ENCODE measurements at places on chromosomes 7 and 10.

DNA sequence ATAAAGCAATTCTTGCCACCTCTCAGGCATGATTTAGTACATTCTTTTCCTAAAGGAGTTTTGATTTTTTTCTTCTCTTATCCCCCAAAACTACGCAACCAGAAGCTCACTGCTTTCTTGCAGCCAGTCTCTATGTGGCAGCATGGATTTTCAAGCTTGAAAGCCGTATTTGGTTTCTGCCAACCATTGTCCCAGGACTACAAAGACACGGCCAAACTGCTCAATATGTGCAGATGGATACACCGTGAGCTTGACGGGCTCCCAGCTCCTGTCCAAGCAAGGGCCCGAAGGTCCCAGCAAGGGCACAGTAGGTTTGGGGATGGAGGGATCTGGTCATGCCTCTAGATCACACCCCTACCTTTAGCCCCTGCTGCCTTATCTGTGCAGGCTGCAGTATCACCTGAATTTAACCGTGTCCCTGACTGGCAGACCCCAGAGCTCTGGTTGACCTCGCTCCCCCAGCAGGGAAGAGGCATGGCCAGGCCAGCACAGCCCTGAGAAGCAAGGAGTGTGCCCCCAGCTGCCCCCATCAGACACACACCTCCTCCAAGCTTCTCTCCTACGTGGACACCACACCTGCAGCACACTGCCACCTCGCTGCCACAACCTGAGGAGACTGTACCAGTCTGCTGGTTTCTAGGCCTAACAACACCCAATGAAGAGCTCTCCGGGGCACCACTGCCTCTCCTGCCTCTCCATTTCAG, 86.8 kb downstream of the COBL start:
- DNase-seq = no peak

GRCh38 chr7:17144322-17144721, 154.1 kb upstream of the AHR start:
- peak; percentile 42 for DNase-seq

GRCh38 chr7:158949359-158949758, 93.0 kb downstream of the DYNC2I1 start:
- DNase-seq = no peak

- DNase-seq = no peak
Observed at GRCh38 chr10:118151461-118151860, 104.7 kb upstream of the RAB11FIP2 start.

DNA sequence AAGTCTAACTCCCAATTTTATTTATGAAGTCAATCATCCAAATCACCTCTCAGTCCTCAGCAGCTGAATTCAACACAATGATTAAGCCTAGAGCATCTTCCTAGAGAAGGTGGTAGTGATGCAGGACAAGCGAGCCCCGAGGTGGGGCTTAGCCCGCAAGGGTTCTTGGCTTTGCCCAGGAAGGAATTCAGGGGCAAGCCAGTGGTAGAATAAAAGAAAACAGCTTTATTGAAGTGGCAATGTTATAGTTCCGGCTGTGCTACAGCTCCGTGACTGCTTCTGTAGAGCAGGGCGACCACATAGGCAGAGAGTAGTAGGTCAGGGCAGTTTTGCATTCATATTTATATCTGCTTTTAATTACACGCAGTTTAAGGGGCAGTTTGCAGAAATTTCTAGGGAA, 18.1 kb downstream of the IL2RA start:
- no peak for DNase-seq

- peak; percentile 62 for DNase-seq
Observed at GRCh38 chr10:15209827-15210509, 41.5 kb upstream of the NMT2 start.

GRCh38 chr7:131774419-131775220, 218.2 kb upstream of the PODXL start:
- no peak for DNase-seq

DNA sequence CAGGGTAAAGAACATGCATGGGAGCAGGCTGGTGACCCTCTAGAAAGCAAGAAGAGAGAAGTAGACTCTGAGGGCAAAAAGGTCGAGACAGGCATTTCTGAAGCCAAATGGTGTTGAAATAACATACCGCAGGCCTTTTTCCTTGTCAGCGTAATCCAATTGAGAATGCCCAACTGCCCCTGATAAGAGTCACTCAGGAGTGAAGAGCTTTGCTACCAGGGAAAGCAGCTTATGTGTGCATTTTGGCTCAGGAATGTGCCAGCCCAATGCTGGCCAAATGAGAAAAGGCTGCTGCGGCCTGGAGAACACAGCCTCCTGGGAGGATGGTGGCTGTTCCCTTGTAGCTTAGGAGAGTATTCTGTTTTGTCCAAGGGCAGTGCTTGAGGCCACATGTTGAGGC, 61.4 kb upstream of the NFKB2 start:
- no peak for DNase-seq

- no peak for DNase-seq
Observed at GRCh38 chr10:14742382-14742781, 32.3 kb downstream of the FAM107B start.

- no peak for DNase-seq
Observed at GRCh38 chr7:70776627-70777101, 355.3 kb upstream of the GALNT17 start.

DNA sequence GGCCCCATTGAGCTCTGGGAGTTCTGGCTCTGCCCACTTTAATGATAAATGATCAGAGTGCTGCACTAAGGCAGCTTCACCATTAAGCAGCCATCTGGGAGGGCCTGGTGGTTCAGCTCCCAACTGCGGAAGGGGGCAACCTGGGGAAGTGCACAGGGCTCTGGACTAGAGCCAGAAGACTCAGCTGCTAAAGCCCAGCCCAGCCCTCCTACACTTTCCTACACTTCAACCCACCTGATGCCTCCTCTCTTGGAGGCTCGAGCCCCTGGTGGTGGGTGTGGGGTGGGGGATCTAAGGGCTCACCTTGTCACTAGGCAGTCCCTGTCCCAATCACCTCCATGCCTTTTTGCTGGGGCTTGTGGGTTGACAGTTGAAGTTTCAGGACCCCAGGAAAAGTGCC, 60.6 kb upstream of the ANTXRL start:
- no peak for DNase-seq

- no peak for DNase-seq
Observed at GRCh38 chr10:76201962-76202361, 770.5 kb downstream of the LRMDA start.

DNA sequence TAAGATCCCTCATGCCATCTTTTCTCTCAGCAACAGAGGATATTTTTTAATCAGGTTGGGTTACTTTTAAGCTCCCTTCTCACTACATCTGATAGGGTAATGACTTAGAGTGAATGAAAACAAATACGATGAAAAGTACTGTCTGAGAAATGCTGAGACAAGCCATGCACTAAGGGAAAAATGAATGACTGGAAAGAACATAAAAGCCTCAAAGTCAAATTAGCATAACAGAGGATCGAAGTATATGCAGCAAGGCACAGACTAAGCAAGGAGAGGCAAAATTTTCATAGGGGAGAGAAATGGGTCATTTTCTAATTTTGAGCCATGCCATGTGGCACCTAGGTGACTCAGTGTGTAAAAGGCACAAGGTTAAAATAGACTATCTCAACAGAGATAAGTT, 8.5 kb upstream of the POT1 start:
- no peak for DNase-seq

GRCh38 chr7:88226886-88227516, 7.2 kb upstream of the SRI start:
- DNase-seq = no peak

DNA sequence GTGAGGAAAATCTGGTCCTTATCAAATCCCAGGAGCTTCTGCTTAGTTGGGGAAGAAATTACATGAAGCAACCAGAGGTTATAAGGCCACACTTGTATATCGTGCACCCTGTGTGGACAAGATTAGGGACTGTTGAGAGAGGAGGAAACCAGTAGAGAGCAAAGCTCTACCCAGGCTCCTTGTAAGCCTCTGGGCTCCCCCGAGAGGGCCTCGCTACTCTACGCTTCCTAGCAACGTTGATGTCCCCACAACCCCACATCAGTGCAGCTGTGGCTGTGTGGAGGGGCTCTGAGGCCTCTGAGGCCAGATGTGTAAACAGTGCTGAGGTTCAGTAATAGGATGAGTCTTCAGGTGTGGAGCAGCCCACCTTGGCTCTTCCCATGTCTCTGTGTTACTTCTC, 16.0 kb downstream of the HIF1AN start:
- no peak for DNase-seq

DNA sequence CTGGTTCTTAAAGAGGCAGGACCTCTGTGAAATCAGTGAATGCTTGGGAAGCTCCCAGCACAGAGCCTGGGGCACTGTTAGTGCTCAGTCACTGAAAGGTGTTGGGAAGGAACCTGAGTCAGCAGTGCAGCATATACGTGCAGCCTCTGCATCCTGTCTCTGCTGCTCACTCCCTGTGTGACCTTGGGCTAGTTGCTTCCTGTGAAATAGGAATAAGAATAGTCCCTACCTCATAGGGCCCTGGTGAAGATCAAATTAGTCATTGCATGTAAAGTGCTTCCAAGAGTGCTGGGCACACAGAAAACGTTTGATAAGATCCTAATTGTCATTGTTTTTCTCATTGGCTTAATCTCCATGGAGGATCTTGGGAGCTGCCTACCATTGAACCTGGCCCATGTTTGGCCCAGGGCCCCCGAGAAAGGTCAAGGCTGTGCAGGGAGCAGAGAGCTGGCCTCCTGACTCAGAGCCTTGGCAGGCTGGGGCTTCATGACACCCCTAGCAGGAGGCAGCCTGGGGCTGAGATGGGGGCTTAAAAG, 73.3 kb upstream of the COL13A1 start:
- peak; percentile 41 for DNase-seq

- DNase-seq = no peak
Observed at GRCh38 chr10:14325325-14325955, 5.3 kb downstream of the FRMD4A start.

- DNase-seq = no peak
Observed at GRCh38 chr7:40598915-40599314, 464.1 kb downstream of the SUGCT start.

- DNase-seq = no peak
Observed at GRCh38 chr10:87670586-87670985, 10.9 kb downstream of the PAPSS2 start.

GRCh38 chr7:32293833-32294232, 196.3 kb downstream of the LSM5 start:
- DNase-seq = no peak

DNA sequence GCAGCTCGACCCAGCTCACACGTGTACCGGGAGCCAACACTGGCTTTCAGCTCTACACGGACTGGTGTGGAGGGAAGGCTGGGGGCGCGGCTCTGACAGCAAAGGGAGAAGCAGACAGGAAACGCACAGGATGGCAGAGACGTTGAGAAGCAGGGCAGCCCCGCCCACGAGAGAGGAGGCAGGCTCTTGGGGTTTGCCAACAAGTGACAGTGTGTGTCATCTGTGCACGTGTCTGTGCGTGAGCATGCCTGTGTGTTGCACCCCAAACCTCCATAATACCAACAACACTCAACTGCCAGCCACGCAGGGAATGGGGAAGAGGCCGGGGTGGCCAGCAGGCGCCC, 64.4 kb upstream of the PDGFA start:
- no peak for DNase-seq

DNA sequence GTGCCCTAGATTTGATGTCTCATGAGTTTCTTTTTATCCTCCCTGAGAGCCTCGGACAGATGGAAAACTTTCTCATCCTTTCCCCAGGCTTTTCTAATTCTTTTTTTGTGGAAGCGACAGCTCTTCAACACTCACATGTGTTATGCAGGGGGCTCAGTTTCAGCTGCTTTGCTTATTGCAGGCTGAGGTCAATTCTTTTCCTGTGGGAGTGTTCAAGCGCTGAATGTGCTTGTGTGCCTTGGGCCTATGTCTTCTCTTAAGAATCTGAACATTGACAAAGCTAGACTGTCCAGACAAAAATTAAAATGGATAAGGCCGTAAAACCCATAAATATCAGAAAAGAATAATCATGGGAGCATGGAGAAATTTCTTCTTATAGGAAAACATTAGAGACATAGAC, 125.2 kb upstream of the STEAP4 start:
- DNase-seq = no peak

GRCh38 chr10:30751678-30752331, 122.3 kb upstream of the LYZL2 start:
- DNase-seq = peak; percentile 52

DNA sequence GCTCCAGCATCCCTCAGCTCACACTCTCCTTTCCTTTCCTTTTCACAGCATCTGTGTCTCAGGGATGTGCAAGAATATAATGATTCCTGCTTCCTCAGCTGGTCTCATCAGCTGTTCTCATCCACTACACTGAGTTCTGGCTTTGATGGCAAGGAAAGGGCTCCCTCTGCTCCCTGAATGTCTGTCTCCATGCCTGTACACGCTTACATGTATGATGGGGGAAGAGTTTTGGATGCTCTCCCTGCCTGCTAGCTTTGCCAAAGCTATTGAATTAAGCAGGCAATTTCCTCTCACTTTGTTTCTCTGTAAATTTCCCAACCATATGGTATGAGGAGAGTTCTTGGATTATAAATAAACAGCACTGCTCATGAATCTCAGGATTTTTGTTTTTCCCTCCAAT, 254.5 kb downstream of the SORCS3 start:
- DNase-seq = no peak

GRCh38 chr7:152489044-152489443, 53.2 kb upstream of the KMT2C start:
- no peak for DNase-seq

DNA sequence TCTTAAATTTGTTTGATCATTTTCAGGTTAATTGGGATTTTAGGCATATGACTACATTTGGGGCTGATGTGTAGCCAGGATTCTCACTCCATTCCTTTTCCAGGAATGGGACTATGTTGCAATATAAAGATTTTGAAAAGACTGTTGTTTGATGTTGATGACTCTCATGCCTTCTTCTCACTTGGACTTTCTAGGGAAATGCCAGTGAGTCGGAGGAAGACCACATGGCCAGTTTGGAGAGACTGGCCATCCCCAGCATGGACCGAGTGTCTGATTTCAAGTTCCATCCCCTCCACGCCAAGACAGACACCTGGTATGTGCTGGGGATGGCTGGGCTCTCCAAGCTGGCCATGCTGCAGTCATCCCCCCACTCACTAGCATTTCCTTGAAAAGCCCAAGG, 5.5 kb downstream of the IGFBP3 start:
- no peak for DNase-seq

- DNase-seq = no peak
Observed at GRCh38 chr10:49351669-49352068, 44.2 kb downstream of the DRGX start.

- DNase-seq = no peak
Observed at GRCh38 chr7:83301416-83301815, 138.7 kb upstream of the PCLO start.
